ENCODE measurements at places on chromosomes 7 and 10.

GRCh38 chr7:47622586-47622945 is 40.7 kb upstream of the TNS3 start:
- DNase-seq: no peak

DNA sequence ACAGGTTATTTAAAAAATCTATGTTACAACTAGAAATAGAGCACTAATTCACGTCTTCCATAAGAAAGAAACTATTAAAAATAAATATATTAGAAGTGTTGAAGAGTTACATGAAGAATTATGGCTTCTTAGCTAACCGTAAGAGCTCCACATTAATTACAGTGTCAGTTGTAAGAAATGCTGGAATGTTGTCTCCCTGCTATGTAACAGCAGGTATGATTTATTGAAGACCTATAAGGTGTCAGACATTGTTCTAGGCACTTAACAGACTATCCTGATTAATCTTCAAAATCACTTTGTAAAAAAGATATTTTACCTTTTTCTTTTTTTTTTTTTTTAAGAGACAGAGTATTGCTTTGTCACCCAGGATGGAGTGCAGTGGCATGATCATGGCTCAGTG is 75.8 kb upstream of the NEBL start:
- no peak for DNase-seq

- DNase-seq: no peak
Measured at GRCh38 chr7:112905950-112906349, 115.8 kb upstream of the TMEM168 start.

DNA sequence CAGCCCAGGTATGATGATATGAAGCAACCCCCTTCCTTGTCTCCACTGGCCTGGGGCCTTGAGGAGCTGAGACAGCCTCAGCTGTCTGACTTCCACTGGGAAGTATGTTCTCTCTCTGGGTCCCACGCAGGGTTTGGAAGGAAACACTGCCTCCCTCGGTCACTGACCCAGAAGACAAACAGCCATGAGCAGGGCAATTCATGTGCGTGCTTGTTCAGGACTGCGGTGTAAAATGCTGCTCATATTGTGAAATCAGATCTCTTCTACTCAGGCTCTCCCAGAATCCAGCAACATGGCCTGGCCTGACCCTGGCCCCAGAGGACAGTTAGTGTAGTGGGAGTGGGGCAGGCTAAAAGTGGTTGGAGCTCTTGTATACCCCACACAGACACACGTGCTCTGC is 2.8 kb downstream of the CLCN1 start:
- no peak for DNase-seq

GRCh38 chr7:106462365-106462859 is 177.6 kb upstream of the NAMPT start:
- DNase-seq: no peak

- no peak for DNase-seq
Measured at GRCh38 chr7:130506358-130506757, 14.5 kb downstream of the MEST start.

DNA sequence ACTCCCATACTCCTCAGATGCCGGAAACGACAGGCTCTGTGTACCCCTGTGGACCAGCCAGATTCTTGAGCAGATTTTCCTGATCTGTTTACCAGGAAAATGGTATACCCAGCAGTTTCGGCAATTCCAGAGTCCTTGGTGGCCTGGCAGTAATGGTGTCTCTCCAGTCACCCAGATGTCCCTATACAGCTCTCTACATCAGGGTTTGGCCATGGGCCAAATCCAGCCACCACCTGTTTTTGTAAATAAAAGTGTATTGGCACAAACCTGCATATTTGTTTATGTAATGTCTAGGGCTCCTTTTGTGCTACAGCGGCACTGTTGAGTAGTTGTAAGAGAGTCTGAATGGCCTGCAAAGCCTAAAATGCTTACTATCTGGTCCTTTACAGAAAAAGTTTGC is 491.3 kb downstream of the RPS24 start:
- DNase-seq: no peak

All from islet precursor cell (in vitro differentiated cells).